ENCODE measurements at places on chromosomes 3 and 15.

- no peak for DNase-seq
Measured at GRCh38 chr3:158279609-158280008, 169.7 kb downstream of the RSRC1 start.

GRCh38 chr3:71582036-71582611 is 1.4 kb downstream of the FOXP1 start:
- DNase-seq, result peak; percentile 67

- DNase-seq, result no peak
Measured at GRCh38 chr3:170323331-170323730, 34.2 kb upstream of the SKIL start.

DNA sequence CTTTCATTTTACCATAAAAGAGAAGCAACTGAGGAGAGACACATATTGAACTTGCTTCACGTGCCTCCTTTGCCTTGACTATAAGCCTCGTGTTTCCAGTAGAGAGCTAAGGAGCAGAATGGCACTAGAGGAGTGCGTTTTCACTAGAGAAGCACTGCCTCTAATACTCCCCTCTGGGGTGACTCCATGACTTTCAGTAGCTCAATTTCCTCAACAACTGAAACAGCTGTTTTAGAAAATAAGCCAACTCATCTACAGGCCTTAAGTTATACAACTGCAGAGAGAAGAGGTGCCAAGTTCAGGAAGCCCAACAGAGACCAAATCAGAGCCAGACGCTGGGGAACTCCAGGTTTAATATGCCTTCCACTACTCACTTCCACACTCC is 1.9 kb downstream of the UBP1 start:
- no peak for DNase-seq

- DNase-seq, result no peak
Measured at GRCh38 chr3:156188757-156189156, 68.4 kb downstream of the KCNAB1 start.

GRCh38 chr3:49912881-49913281 is 9.2 kb upstream of the MST1R start:
- no peak for DNase-seq

GRCh38 chr3:157175691-157176507 is 16.0 kb upstream of the CCNL1 start:
- DNase-seq, result no peak

DNA sequence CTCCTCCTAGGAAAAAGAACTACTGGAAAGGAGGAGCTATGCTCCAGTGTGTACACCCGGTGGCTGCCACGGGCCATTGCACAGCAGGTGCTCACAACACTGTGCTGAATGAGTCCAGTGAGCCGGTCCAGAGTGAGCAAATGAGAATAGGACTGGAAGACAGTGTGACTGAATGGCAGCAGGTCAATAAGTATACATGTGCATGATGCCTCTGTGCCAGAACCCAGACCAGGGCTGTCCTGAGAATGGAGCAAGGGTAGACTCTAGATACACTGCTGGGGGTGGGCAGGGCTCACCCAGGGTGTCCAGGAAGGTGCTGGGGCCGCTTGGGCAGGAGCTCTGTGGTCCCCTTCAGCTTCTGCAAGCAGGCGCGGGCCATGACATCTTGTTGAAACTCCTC is 8.3 kb downstream of the POLG start:
- DNase-seq, result no peak

GRCh38 chr3:143811602-143812001 is 36.7 kb downstream of the SLC9A9 start:
- no peak for DNase-seq

GRCh38 chr15:60585743-60586708 is 107.1 kb upstream of the ICE2 start:
- peak; percentile 65 for DNase-seq

DNA sequence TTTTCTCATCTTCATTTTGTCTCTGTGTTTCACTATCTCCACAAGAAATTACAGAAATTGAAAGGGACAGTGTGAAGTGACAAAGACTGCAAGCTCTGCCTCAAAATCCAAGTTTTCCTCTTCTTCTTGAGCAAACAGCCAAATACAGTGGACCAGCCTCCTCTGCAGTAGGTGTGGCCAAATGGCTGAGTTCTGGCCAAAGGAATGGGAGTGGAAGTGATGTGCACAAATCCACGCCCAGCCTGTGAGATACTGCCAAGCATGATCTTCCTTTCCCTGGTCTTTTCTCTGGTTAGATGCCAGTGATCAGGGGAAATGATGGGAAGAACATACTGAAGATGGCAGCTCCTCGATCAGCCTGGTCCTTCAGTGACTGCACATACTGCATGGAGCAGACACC is 111.0 kb upstream of the CPNE4 start:
- DNase-seq, result no peak

DNA sequence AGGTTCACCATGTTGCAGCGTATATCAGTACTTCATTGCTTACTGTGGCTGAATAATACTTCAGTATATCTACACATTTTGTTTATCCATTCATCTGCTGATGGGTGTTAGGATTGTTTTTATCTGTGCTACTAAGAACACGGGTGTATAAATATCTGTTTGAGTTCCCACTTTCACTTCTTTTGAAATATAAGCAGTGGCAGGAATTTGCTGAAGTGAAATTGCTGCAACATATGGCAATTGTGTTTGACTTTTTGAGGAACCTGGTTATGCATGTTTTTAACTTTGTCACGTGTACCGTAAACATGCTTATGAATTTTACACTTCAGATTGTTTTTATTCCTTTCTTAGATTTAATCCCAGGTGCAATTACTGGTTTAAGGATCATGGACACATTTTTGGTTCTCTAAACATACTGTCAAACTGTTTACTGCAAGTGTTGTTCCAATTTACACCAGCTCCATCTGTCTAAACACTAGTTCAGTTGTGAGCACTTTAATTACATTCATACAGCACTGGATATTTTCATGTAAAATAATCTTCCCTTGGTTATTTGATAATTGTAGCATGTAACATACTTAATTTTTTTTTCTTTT is 23.1 kb downstream of the TRAK1 start:
- DNase-seq, result no peak

GRCh38 chr3:109137761-109138160 is 1.2 kb downstream of the C3orf85 start:
- DNase-seq, result no peak

GRCh38 chr3:40912461-40912860 is 286.8 kb upstream of the CTNNB1 start:
- DNase-seq, result no peak

GRCh38 chr15:34900748-34901147 is 68.8 kb downstream of the AQR start:
- no peak for DNase-seq

DNA sequence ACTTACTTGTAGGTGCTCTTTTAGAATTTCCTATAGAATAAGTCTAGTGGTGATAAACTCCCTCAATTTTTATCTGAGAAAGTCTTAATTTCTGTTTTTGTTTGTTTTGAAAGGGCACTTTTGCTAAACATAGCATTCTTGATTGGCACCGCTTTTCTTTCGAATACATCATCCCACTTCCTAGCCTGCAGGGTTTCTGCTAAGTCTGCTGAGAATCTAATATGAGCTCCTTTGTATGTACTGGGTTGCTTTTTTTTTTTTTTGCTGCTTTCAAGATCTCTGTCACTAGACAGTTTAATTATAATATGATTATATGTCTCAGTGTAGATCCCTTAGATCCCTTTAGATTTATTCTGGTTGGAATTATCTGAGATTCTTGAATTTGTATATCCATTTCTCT is 21.5 kb downstream of the PFN2 start:
- DNase-seq, result no peak

GRCh38 chr15:94791510-94791909 is 560.1 kb downstream of the MCTP2 start:
- DNase-seq, result no peak

DNA sequence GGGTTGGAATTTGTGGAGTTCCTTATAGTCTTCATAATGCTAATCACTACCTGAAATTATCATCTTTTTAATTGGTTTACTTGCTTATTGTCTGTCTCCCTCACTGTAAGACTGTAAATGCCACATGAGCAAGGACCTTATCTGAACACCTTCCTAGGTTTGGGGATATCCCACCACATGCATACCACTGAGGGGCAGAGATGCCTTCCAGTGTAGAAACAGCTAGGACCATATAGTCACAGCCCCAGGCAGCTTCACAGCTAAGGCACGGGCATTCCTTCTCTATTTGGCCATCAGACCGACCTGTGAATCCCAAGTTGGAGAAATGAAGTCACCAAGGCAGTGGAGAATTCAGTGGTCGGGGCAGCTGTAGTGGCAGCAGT is 28.6 kb downstream of the PAQR9 start:
- no peak for DNase-seq

DNA sequence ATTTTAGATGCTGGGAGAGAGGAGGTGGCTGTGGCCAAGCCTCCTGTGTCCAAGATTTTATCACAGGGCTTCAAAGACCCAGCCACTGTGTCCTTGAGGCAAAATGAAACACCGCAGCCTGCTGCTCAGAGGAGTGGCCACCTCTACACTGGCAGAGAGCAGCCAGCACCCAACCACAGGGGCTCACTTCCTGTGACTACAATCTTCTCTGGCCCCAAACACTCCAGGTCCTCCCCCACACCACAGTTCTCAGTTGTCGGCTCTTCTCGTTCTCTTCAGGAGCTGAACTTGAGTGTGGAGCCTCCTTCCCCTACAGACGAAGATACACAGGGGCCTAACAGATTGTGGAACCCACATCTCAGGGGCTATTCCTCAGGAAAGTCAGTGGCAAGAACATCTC is 45.6 kb downstream of the CDAN1 start:
- no peak for DNase-seq

- DNase-seq, result no peak
Measured at GRCh38 chr15:92809880-92810361, 90.2 kb upstream of the CHD2 start.

- no peak for DNase-seq
Measured at GRCh38 chr15:39804026-39804425, 21.4 kb upstream of the FSIP1 start.

GRCh38 chr3:188077160-188077799 is 76.7 kb upstream of the LPP start:
- no peak for DNase-seq

DNA sequence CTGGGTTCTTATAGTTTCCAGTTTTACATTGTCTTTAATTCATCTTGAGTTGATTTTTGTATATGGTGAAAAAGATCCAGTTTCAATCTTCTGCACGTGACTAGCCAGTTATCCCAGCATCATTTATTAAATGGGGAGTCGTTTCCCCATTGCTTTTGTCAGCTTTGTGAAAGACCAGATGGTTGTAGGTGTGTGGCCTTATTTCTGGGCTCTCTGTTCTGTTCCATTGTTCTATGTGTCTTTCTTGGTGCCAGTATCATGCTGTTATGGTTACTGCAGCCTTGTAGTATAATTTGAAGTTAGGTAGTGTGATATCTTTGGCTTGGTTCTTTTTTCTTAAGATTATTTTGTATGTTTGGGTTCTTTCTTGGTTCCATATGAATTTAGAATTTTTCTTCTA is 432.2 kb downstream of the UNC13C start:
- no peak for DNase-seq

DNA sequence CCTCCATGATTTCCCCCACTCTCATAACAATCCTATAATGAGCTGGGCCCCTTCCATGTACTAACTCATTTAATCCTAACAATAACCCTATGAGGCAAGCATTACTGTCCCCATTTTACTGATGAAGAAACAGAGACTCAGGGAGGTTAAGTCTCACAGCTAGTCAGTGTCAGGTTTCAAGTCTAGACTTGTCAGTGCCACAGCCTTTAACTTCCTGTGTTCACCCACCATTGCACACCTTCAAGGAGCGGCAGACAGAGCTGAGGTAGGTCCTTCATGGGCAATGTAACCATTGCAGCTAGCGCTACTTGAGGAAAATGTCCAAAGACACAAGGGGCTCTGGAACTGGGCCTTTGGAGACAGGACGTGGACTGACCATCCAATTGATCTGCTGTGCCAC is 105.8 kb upstream of the CTNNB1 start:
- DNase-seq, result no peak

GRCh38 chr15:54594115-54594514 is 602.6 kb downstream of the RSL24D1 start:
- no peak for DNase-seq

DNA sequence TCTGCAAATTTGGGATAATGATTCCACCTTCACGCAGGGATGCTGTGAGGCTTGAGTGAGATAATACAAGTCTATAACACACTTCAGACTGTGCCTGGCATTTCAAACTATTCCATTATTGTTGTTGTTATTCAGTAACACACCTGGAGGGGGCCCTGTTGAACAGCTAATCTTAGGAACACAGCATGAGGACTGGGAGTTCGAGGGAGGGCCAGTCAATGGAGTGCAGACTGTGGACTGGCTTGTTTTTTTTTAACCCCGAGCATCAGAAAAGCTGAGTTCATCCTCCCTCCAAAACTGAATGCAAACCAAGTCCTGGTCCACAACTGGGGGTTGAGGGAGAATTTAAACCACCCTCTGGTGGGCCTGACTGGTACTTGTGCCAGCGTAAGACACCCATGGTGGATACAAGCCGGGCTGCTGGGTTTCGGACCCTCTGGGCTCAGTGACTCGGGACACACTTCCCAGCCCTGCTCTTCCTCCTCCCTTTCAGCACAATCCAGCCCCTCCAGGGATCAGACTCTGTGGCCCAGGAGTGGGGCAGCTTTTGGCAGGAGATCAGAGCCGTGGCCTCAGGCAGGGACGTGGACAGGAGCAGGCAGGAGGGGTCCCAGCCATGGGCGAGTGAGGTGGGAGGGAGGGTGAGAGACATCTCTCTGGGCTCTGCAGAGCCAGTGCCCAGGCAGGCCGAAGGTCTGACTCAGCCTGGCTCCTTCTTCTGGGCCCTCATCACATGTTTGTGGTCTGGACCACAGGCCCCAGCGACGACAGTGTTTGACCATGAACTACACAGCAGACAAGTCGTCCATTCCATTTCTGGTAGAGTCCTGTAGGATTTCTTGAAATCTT is 36.3 kb upstream of the MEX3B start:
- no peak for DNase-seq

GRCh38 chr3:86963611-86964010 is 27.3 kb downstream of the VGLL3 start:
- DNase-seq, result no peak

DNA sequence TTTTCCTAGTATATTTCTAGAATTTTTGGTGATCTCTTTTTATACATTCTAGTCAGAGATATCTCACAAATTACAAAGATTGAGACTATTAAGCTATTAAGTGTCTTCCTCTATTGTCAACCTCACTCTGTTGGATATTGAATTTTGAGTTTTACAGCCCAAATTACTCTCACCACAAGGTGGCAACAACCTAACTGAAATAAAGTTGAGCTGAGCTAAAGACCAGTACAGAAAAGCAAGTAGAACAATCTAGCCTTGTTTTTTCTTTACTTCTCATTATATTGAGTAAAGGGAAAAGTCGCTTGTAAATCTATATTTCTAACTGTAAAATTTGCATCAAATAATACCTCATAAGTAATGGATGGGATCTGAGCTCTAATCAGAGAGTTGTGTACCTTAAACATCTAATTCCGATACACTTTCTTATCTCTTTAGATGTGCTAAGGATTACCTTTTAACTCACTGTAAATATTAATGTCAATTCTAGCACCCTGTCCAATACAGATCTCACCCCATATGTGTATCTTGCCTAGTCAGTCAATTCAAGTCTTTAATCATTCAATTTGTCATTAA is 13.6 kb upstream of the COMMD2 start:
- DNase-seq, result no peak

- DNase-seq, result no peak
Measured at GRCh38 chr3:149999421-149999820, 28.7 kb upstream of the PFN2 start.

- DNase-seq, result no peak
Measured at GRCh38 chr3:94374439-94375161, 311.7 kb downstream of the NSUN3 start.

Data from left lobe of liver (tissue), 2 donors.